ENCODE measurements at places on chromosomes 2 and 18.
A peak's percentile ranks its signal among the peaks of the same experiment; 100 is the strongest.

DNA sequence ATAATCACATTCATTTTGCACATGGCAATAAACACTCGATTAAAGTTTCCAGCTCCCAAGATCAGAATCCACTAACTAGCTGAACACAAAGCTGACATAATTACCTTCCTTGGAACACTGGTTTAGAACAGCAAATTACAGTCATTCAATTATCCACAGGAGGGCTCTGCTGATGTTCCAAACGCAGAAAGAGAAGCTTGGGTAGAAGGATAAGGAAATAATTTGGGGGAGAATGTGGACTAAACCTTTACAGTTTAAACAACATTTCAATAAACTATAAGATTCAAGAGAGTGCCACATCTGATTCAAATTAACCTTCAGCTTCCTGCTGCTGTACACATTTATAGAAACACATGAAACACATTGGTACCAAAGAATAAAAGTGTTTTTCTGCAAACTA lies 67.8 kb upstream of the ARL4C start:
- no peak for DNase-seq

GRCh38 chr2:69565431-69565839 lies 78.1 kb downstream of the AAK1 start:
- peak; percentile 55 for DNase-seq

- no peak for DNase-seq
Observed at GRCh38 chr18:49853436-49853835, 40.1 kb upstream of the ACAA2 start.

DNA sequence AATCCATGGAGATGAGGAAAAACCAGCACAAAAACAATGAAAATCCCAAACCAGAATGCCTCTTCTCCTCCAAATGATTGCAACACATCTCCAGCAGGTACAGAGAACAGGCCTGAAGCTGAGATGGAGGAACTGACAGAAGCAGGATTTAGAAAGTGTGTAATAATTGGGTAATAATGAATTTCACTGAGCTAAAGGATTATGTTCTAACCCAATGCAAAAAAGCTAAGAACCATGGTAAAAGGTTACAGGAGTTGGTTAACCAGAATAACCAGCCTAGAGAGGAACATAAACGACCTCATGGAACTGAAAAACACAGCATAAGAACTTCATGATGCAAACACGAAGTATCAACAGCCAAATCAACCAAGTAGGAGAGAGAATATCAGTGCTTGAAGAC lies 13.7 kb upstream of the SERPINB11 start:
- DNase-seq = no peak

DNA sequence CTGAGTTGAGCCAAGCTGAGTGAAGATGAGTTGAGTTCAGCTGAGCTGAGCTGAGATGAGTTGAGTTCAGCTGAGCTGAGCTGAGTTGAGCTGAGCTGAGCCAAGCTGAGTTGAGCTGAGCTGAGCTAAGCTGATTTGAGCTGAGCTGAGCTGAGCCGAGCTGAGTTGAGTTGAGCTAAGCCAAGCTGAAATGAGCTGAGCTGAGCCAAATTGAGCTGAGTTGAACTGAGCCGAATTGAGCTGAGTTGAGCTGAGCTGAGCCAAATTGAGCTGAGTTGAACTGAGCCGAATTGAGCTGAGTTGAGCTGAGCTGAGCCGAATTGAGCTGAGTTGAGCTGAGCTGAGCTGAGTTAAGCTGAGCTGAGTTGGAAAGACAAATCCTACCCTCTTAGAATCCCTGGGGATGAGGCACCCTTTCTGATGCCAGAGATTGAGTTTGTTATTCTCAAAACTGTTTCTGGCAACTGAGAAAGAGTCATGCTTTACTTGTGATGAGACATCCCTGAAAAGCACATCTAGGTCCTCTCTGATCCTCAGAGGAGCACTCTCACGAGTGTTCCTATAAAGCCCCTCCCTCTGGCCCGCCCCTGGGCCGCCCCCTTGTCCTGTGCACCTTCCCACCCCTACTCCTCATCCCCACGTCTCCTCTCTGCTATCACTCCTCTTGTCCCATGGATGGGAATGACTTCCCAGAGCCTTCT lies 116.5 kb downstream of the MCFD2 start:
- no peak for DNase-seq

- DNase-seq = no peak
Observed at GRCh38 chr2:240561325-240561971, 1.3 kb downstream of the DUSP28 start.

DNA sequence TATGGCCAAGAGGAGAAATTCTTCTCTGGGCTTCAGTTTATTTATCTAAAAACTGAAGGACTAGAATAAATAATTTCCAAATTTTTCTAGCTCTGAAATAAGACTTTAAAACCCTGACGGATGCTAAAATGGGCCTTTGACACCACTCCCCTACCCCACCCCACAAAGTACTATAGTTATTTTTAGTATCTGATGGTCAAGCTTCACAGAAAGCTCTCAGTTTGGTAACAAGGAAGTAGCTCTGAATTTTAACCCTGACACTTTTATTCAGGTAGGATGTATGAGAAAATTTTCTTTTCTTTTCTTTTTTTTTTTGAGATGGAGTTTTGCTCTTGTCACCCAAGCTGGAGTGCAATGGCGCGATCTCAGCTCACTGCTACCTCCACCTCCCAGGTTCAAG lies 2.4 kb downstream of the RBKS start:
- DNase-seq = no peak

GRCh38 chr2:187263675-187264560 lies 184.1 kb downstream of the CALCRL start:
- no peak for DNase-seq

GRCh38 chr2:48287976-48288375 lies 242.0 kb upstream of the STON1 start:
- DNase-seq = no peak

GRCh38 chr2:158578703-158579330 lies 122.1 kb downstream of the PKP4 start:
- no peak for DNase-seq

- no peak for DNase-seq
Observed at GRCh38 chr2:50591642-50592041, 440.3 kb downstream of the NRXN1 start.

GRCh38 chr2:147098940-147099339 lies 745.9 kb upstream of the ACVR2A start:
- DNase-seq = no peak

- DNase-seq = no peak
Observed at GRCh38 chr2:100260712-100261620, 61.3 kb downstream of the LONRF2 start.

DNA sequence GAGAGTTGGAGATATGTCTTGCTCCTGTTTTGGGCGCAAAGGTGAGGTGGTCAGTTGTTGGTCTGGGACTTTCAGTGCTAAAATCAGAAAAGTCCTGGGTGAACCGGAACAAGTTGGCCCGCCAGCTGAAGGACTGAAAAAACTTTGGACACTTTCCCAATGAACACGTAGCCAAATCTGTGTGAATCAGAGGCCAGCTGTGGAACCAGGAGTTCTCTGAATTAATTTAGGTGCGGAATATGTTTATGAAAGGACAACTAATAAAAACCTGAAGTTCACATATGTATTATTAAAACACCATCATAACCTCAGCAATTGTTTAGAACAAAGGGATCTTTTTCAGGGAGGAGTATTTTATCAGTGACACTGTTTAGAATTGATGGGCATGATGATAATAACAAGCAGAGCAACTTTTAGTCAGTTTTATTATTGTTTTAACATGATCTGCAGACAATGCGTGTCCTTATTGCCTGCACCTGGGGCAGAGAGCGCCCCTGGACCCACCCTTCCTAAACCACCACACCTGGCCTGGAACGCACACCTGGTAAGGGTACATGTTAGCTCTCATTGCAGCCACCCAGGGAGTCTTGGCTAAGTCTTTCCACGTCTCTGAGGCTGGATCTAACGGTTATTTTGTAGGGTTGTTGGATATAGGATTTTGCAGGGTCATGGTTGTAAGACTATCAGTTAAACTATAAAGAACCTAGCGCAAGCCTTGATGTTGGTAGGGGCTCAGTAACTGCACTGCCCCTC lies 9.9 kb upstream of the ODC1 start:
- no peak for DNase-seq
